Stimulated activated CD8-positive, alpha-beta memory T cell treated with anti-CD3 and anti-CD28 coated beads, Interleukin-15, amount 100 ng/mL, for 24 hours (primary cell): ENCODE measurements at places on chromosomes 1 and 21.

- DNase-seq: no peak
These were observed 1207.5 kb upstream of the ADGRL2 start for GRCh38 chr1:80593197-80593596.

DNA sequence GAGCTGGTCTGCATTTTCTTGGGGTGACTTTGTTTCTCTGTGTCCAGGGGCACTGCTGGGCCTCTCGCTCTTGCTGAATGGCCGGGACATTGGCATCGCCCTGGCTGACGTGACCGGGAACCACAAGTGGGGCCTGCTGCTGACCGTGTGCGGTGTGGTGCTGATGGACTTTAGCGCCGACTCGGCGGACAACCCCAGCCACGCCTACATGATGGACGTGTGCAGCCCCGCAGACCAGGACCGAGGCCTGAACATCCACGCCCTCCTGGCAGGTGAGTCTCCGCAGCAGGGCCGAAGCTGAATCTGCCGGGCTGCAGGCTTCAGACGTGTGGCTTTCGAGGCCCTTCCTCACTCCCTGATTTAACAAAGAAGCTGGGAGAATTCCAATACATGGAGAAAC is 7.9 kb downstream of the SLC45A1 start:
- DNase-seq: no peak

DNA sequence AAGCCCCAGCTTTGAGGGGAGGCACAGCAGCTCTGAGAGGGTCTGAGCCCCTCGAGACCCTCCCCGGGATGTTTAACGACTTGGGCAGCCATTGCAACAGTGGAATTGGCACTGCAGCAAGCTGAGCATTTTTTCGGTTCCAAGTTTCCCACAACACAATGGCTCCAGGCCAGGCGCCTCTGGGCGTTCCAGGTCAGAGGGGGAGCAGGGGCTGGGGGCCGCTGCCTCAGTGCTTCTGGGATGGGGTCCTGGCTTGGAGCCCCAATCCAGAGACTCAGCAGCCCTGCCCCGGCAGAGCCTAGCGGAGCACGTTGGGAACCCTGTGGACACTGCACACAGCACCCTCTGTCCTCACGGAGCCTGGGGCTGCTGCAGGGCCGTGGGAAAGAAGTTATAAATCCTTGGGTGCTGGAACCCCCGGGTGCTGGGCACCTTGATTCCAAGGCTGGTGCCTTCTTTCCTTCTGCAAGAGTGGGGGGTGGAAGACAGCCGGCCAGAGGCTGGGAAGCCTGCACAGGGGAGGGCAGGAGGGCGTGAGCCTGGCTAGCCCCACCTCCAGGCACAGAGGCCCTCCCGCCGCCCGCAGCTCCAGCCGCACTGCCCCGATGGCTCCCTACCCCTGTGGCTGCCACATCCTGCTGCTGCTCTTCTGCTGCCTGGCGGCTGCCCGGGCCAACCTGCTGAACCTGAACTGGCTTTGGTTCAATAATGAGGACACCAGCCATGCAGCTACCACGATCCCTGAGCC is 50.1 kb downstream of the COL18A1 start:
- DNase-seq: no peak

DNA sequence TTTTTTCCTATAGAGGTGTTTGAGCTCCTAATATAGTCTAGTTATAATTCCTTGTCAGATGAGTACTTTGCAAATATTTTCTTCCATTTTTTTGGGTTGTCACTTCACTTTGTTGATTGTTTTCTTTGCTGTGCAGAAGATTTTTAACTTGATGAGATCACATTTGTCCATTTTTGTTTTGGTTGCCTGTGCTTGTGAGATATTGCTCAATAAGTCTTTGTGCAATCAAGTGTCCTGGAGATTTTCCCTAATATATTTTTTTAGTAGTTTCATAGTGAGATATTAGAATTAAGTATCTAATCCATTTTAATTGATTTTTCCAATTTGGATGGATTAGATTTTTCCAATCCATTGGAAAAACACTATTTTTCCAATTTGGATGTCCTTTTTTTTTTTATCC is 1395.5 kb downstream of the PLA2G4A start:
- DNase-seq: no peak

- DNase-seq: no peak
These were observed 13.8 kb downstream of the PLA2G4A start for GRCh38 chr1:186842547-186842946.

GRCh38 chr1:151621351-151621750 is 9.5 kb downstream of the SNX27 start:
- DNase-seq: no peak

GRCh38 chr1:200364831-200365230 is 45.0 kb downstream of the ZNF281 start:
- DNase-seq: no peak

DNA sequence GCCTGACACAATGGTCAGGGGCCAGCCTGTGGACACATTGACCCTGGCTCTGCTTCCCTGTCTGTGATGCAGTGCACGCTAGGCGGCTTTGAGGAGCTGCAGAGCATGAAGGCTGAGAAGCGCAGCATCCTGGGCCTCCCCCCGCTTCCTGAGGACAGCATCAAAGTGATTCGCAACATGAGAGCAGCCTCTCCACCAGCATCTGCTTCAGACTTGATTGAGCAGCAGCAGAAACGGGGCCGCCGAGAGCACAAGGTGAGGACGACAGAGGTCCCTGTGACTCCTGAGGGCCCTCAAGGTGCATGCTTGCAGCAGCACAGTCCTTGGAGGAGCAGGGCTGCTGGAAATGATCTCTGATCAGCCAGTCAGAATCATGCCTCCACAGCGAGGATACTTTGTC is 8.6 kb downstream of the STRIP1 start:
- no peak for DNase-seq

- no peak for DNase-seq
These were observed 52.0 kb downstream of the PRDM2 start for GRCh38 chr1:13751985-13752384.

DNA sequence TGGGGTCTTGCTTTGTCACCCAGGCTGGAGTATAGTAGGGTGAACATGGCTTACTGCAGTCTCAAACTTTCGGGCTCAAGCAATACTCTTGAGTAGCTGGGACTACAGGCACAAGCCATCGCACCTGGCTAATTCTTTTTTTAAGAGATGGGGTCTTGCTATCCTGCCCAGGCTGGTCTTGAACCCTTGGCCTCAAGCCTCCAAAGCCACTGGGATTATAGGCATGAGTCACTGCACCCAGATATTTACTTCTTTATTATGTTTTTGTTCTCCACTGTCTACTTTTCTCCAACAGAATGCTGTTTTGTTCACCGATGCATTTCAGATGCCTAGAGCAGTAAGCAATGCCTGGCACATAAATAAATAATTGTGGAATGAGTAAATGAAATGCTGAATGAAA is 72.4 kb downstream of the ADCY10 start:
- no peak for DNase-seq

- no peak for DNase-seq
These were observed 227.8 kb upstream of the RAB4A start for GRCh38 chr1:229043115-229043514.

- DNase-seq: no peak
These were observed 24.3 kb upstream of the COA6 start for GRCh38 chr1:234348964-234349363.

- no peak for DNase-seq
These were observed 528.5 kb downstream of the PLPP3 start for GRCh38 chr1:56050911-56051310.

DNA sequence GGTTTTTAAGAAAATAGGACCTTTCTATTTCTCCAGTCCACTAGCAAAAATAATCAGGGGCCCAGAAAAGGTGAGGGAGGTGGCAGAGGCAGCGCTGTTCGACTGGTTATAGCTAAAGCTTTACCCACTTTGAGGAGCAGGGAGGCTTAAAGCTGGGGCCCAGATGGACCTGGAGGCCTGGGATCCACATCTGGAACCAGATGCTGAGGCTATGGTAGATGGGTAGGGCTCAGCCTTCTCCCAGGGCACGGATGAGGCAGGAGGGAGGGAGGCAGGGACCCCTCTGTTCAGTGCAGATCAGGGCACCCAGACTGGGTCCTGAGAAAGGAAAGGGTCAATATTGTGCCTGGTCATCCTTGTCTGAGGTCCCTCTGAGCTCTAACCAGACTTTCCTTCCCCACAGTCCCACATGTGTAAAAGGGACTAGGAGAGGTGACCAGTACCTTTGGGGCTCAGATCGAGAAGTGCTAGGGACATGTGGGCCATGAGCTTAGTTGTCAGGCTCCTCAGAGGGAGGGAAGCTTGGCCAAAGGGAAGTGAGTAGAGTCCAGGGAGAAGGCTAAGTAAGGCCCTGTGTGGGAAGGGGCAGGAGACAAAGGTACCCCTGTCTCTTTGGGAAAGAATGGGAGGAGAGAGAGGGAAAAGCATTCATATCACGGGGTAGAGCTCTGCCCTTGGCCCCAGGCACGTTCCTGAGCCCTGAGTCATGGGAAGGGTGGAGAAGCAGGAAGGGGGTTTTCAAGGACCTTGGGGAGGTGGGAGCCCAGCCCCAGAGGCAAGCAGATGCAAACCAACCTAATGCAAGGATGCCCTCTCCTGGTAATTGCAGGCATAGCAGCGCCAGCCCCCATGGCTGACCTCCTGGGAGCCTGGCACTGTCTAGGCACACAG is 15.4 kb downstream of the LMNA start:
- DNase-seq: peak; percentile 69

DNA sequence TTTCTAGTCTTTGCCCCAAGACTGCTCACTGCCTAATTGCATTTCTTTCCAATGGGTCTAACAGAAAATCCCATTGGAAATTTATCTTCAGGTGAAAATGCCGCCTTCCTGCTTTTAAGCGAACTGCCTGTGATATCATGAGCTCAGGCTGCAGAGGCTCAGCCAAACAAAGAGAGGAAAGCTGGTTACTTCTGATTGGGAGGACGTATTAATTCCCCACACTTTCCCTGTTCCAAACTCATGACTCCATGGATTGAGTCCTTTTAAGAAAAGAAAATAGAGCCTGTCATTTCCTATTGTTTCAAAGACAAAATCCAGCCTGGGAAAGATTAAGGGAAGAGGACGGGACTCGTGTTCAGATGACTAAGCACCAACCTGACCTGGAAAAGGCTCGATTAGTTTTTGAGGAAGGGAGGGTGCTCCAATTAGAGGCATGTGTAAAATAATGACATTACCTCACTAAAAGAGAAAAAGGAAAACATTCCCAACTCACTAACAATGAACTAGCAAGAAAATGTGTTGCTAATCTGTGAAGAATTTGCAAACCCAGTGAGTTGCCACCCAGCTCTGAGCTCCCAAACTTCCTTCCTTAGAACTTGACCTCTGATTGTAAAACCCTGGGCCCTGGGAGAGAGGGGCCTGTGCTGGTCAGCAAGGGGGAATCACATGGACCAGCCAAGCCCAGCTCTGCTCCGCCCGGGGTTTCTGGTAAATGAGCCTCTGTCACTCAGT is 61.2 kb downstream of the TCP10L start:
- DNase-seq: no peak

GRCh38 chr1:162056043-162056442 is 13.4 kb upstream of the NOS1AP start:
- DNase-seq: no peak

- no peak for DNase-seq
These were observed 12.8 kb downstream of the GFI1 start for GRCh38 chr1:92473781-92474495.

- no peak for DNase-seq
These were observed 59.6 kb upstream of the ACTRT2 start for GRCh38 chr1:2961661-2962060.

GRCh38 chr1:151990058-151990855 is 3.4 kb downstream of the S100A10 start:
- DNase-seq: no peak

DNA sequence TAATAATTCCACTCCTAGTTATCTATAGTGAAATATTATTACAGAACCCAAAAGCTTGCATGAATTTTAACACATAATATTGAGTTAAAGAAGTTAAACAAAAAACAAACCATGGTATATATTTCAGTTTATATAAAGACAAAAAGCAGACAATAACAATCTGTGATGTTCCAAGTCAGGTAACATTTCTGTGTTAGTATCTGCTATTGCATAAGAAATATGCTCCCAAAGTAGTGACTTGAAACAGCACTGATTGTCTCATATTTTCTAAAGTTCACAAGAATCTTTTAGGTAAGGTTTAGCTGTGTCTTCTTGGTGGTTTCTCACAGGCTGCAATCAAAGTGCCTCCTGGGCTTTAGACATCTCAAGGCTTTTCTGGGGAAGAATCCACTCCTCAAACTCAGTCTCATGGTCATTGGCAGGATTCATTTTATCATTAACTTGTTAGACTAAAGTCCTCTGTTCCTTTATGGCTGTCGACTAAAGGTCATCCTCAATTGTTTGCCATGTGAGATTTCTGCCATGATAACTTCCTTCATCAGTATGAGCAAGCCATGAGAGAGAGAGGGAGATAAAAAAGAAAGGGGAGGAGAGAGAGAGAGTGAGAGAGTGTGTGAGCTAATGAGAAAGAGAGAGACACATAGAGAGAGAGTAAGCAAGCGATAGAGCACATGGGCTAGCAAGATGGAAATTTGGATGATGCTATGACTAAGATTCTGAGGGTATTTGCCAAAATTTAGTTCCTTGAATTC is 19.9 kb downstream of the GBP1 start:
- no peak for DNase-seq

DNA sequence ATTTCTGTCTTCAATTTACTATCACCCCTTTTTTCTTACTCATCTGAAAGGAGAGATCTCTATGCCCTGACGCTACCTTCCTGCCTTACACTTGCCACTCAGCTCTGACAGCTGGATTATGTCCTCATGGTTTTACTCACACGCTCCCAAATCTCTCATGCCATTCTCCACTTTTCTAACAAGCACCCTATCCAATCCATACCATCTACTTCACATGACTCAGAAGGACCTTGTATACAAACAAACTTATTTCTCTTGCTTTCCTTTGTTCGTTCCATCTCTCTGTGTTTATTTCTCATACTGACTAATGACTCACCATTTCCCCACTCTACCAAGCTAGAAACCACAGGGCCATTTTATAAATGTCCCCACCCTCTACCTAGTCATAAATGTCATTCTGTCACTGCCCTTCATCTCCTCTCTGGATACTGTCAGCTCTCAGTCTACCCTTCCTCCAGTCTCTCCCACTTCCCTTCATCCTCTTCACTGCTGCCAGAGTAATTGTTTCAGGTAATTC is 87.3 kb downstream of the USP24 start:
- no peak for DNase-seq

- no peak for DNase-seq
These were observed 29.8 kb downstream of the CD48 start for GRCh38 chr1:160681891-160682140.
